Lung microvascular endothelial cell (primary cell): ENCODE measurements at places on chromosomes 6 and 20. TPM values are rescaled to one million over a fixed set of nuclear protein-coding genes. Genes with fewer than 3 reads are reported as not detected.

DNA sequence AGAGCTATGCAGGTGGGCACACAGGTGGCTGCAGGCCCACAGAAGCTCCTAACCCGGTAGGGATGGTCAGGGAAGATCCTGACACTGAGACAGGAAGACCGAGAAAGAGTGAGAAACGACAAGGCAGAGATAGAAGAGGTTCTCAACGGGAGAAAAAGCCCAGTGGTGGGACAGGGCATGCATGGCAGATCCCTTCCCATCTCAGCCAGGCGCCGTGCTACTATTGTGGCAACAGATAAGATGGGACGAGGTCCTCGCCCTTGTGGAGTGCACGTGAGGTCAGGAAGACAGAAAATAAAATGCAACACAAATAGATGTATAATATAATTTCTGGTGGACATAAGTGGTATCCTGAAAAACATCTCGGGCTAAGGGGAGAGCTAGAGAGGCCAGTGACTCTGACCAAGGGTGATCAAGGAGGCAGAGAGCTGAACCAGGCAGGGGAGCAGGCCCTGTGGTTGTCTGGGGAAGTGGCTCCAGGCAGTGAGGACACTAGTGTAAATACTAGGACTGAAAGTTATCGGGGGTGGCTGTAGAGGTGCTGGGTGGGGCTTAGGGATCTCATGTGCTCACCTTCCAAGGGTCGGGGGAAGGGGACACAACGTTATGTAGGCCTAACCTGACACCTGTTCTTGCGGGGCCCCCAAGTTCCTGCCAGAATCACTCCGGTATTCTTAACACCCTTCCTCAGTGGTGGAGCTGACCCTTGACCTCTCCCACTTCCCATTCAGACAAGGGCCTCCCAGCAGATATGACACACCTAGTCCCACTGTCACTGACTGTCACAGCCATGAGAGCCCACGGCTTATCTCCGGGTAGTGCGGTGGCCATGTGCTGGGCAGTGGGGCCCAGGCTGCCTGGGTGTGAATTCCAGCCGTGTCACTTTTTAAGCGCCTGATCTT, 1.0 kb downstream of the SRXN1 start:
- peak; percentile 7 for DNase-seq

DNA sequence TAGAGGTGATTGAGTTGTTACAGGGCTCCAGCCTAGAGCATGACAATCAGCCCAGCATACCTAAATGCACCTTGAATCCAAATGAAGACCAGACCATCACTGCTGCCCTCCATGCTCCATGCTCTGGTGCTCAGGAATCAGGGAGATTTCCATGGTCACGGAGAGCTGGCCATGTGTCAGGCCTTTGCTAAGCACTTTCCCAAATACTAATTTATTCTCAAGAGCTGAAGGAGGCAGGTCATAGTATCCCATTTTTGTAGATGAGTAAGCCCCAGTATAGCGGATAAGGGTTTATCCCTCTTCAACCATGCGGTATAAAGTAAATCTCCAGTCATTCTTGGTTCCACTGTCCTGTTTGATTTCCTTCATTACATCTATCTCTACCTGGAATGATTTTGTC, 240.8 kb downstream of the TFAP2A start:
- no peak for DNase-seq

DNA sequence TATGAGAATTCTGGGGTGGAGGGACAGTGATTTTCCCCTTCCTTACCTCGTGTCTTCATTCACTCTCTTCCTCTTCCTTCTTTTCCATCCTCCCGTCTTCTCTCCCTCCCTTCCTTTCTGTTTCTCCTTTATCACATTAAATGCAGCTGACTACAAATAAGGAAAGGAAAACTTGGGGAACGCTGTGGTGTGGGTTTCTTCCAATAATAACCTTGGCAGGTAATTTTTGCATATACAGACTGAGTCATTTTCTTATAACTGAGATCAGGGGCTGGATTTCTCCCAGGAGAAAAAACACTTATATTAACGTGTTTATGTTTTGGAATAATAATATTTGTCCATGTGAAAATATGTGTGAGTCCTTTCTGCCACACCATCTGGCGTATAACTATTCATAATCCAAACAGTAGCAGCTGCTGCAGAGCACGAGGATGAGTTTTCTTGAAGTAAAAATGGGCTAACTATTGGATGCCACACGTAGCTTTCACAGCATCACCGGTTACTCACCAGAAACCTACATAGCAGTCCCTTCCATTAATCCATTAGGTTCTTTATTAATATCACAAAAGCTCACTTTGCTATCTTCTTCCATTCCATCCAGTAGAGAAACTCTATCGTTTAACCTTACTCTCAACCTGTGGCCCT, 139.2 kb upstream of the SASH1 start:
- no peak for DNase-seq

Gene PNPLA1
- total RNA-seq: not detected in 2 replicates

Gene HLA-DPA1
- total RNA-seq: 3.0 and 10.5 TPM in 2 replicates
